ENCODE measurements at places on chromosomes 11 and 22.

GRCh38 chr22:41914611-41915034 lies 251 bp downstream of the SHISA8 start:
- DNase-seq: no peak

DNA sequence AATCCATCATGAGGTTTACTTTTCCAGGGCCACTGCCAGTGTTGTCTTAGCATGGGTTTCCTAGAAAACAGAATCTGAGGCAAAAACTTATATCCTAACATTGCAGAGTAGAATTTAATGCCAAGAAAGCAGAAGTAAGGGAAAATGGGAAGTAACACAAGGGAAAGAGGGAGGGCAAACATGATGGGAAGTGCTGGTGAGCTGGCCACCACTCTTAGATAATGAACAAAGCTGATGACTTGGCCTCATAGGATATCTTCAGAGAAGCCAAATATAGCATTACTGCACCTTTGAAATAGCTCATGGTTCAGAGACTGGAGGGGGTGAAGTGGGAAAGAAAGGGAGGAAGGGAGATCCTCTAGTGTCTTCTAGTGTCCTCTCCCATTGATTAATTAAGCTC lies 24.8 kb upstream of the CALCB start:
- DNase-seq: no peak

- DNase-seq: no peak
These were observed 1.5 kb downstream of the UPB1 start for GRCh38 chr22:24496661-24497060.

DNA sequence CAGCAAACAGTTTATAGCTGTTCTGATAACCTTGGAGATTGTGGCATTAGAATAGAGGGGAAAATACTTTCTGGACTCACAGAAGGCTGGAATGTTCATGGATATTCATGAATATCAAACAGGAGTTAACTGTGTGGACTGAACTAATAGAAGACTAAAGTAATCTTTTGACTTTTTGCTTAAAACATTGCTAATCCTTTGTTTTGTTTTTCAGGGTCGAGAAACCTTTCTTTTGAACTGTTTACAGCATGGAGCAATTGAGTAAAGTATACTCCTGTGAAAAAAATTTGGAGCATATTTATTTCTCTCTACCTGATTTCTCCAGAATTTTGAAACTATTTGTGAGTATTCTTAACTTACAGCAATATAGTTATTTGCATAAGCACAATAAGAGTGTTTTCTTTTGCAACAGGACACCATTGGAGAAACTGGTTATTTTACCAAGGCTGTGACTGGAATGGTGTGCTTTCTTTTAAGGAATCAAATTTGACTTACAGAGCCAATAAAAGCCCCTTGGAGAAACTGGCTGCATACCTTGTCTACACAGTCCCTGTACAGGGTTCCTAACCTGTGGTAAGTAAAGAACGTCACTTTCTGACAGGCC lies 821.6 kb downstream of the TBC1D22A start:
- DNase-seq: no peak

DNA sequence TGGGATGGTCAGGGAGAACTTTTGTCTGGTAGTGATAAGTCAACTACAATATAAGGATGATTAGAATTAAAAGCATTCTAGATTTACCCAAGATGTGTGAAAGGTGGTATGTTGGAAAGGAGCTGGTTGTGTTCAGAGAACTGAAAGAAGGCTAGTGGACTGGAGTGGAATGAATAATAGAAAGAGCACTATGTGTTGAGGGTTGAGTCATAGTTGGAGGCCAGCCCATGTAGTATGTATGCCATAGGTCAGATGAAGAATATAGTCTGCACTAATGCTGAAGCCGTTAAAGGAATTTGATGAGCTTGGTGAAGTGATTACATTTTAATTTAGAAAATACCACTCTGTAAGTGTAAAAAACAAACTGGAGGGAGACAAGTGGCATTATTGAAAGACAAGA lies 514.1 kb downstream of the CNTN5 start:
- no peak for DNase-seq

DNA sequence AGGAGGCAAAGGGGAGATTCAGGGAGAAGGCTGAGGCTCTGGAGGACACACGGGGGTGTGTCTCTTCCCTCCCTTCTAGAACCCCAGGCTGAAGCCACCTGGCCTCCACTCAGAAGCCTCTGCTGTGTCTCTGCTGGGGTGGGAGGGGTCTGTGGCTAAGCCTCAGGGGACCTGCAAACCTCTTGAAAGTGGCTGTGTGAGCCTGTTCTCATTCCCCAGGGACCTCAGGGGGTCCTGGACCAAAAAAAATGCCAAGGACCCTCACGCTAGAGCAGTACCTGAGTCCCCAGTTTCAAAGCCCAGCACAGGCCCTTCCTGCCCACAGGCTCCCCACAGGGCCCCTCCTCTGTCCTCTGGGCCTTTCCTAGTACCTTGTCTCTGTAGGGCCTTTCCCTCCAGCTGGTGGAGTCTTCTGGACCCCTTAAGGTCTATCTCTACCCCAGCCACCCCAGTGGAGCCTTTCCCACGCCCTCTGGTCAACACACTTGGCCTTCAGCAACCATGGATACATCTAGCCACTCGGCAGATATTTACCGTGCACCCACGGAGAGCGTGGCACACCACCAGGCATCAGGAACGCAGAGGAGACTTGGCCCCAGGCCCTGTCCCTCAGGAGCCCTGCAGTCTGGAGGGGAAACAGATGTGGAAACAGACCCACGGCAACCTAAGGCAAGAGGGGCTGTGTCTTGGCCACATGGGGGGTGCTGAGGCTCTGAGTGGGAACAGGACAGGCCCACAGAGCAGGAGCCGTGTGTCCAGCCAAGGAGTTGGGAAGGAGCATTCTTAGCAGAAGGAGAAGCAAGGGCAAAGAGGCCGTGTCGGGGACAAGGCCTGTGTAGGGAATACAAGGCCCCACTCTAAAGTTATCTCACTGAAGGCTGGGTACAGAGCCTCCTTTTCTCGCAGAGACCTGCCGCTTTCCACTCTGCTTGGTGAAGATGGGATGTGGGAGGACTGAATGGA lies 18.5 kb downstream of the PLA2G6 start:
- no peak for DNase-seq

- DNase-seq: no peak
These were observed 5.4 kb downstream of the PLXNB2 start for GRCh38 chr22:50302041-50302541.

- DNase-seq: no peak
These were observed 21.3 kb downstream of the OR51F1 start for GRCh38 chr11:4748438-4748837.

GRCh38 chr11:127902382-127902781 lies 685.0 kb downstream of the ETS1 start:
- no peak for DNase-seq

DNA sequence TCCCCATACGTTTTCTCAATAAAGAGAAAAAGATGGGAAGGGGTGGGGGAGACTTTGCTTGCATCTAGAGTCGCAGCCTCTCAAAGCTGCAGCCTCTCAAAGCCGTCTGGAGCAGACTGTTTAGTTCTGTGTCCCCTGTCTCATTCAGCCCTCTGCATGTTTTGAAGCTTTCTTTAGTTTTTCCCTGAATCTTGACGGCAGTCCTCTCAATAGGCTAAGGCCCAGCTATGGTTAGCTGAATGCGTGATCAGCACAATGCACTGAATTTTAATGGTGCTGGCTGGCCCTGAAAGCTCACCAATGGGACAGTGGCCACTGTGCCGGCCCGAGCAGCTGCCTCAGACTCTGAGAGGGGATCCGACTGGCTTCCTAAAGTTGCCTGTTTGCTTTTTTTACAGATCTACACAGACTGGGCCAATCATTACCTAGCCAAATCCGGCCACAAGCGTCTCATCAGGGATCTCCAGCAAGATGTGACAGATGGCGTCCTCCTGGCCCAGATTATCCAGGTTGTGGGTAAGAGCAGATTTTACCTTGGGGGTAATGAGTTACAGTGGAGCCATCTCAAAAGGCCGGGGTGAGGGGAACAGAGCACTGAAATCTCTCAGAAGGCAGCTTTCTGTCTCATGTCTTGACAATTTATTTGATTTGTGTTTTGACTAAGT lies 119.6 kb downstream of the NAV2 start:
- no peak for DNase-seq

- DNase-seq: no peak
These were observed 47.5 kb downstream of the RTL6 start for GRCh38 chr22:44450503-44450902.

GRCh38 chr11:106990331-106990730 lies 27.9 kb downstream of the GUCY1A2 start:
- no peak for DNase-seq

DNA sequence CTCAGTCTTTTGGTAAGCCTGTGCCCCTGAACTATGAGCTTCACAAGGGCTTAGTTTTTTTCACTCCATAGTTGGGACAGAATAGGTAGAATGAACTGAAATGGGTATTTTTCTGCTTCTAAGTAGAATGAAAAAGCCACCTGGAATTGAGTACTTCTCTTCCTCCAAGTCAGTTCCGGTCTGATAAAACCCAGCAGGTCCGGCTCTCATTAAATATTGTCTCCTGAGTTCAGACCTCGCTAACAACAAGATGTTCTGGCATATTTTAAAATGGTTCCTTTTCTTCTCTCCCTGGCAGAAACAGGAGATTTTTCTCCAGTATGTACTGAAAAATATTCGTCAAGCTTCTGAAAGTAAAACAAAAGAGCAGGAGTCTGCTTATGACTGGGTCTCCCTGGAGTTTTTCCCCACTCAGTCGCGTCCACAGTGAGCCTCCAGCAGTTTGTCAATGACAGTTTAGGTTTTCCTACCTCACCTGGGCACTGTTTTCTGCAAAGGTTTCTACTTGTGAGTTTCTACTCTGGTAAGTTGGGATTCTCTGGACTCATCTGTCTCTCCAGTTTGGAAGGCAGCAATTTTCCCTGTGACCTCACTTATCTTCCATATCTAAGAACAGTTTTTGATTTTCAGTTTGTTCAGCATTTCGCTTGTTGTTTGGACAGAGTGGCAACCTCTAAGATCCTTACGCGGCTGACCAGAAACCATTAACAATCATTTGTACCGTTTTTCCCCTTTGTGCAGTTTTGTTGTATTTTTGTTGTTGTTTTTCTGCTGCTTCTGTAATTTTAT lies 868.0 kb downstream of the METTL15 start:
- DNase-seq: no peak

- DNase-seq: no peak
These were observed 489.4 kb upstream of the CADM1 start for GRCh38 chr11:115993590-115993989.

DNA sequence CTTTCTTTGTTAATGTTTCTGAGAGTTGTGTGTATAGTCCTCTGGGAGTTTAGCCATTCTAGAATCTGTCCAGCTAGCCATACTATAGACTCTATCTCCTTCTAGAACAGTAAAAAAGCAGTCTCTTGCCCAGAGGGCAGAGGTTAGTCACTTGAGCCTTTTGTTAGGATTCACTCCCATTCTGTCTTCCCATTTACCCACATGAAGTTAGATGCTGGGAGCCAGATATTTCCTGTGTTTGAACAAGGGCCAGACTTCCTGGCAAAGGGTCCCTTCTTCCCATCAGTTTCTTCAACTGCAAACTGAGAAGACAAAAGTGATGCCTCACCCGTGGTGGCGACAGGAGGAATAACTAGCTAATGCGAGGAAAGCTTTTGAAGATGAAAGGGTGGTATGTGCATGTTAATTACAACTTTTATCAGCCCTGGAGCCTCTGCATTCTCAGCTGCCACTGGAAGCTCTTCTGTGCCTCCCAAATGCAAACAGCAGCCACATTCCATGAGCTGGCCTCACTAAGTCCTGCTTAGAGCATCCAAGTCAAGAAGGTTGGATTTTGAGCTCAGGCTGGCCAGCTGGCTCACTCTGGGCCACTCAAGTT lies 12.8 kb downstream of the CD44 start:
- DNase-seq: no peak
